ENCODE measurements at places on chromosomes 6 and 20. TPM values are rescaled to one million over a fixed set of nuclear protein-coding genes. Genes with fewer than 3 reads are reported as not detected.

ZSCAN23 gene
- total RNA-seq = 1.1 TPM

IL17A gene
- not detected for total RNA-seq

SFTA2 gene
- total RNA-seq = not detected

PPP2R5D gene
- 52.1 TPM for total RNA-seq
